ENCODE measurements at places on chromosomes 12 and 14.

DNA sequence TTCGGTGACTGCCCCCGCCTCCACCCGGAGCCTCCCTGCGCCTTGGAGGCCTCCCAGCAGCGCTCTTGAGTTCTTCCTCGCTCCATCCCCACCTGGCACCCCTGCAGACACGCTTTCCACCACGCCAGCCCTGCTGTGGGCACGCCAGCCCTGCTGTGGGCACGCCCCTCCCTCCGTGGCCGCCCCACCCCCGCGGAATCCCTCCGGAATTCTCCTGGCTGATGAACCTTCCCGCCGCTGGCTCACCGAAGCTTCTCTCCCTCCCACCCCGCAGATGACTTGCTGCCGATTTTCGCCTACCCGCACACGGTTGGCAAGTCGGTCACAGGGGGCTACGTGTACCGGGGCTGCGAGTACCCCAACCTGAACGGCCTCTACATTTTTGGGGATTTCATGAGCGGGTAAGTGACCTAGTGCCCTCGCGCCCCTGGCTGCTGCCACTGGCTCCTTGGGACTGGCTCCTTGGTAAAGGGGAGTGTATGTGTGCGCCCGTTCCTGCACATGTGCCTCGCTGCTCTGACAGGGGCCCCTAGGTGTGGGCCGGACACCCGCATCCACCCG lies 15.2 kb downstream of the HHIPL1 start:
- DNase-seq, result no peak

DNA sequence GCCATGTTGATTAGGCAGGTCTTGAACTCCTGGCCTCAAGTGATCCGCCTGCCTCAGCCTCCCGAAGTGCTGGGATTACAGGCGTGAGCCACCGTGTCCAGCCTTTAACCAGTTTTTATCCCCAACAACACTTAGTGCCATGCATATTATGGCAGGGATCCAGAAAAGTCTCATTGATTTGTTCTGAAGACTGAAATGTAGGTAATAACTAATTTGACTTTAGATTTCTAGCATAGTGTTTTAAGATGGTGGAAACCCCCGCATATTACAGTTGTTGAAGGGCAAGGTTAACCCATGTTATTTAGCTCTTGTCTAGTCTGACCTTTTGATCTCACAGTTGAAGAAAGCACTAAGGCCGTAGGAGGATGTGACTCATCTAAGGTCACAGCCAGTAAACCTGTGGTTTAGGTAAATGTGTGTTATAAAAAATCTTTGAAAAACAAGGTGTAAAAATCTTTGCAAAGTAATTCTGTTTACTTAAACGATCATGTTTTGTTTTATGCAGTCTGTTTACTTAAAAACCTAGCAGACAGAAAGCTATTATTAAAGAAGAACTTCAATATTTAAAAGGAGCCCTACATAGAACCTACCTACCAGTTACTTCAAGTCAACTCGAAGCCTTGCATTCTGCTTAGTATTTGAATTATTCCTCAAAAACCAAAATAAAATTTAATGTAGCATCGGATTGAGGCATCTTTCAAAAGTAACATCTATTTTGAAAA lies 24.8 kb downstream of the BICDL1 start:
- peak; percentile 9 for DNase-seq

DNA sequence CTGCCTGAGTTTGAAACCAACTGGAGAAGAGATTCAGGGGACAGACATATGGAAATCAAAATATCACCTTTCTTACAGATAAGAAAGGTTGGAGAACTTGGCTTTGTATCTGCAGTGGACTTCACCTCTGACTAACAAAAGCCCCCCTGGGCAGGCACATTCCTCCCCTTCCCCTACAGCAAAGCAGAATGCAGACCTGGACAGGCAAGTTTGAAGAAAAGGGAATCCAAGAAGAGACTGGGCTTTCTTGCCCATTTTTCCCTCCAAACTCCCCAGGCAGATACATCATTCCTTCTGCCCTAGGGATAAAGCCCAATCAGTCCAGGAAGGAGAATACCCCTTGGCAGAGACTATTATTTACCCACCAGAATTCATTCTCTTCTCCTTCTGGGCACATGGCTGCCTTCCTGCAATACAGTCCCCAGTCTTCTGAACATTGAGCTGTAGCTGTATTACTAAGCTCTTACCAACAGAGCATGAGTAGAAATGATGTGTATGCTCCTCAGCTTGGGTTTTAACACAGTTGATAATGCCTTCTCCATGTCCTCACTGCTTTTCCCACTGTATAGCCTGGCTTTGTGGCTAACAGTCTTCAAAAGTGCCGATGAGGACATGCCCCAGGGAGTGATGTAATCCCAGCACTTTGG lies 17.4 kb upstream of the NAP1L1 start:
- DNase-seq, result no peak

DNA sequence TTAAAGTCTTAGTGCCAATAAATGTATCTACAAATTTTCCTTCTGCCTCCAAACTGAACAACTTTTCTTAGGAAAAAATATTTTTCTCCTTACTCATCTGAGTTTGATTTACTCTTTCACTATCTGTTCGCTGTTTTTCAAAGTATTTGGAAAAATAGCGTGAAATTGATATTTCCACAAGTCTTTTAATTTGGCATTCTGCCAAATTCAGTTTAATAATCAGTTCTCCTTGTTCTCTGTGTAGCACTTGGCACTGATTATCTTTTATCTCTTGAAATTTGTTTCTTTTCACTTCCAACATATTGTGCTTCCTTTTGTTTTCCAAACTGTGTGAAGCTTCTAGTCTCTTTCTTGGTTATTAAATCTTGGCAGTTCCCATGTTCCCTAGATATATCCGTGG lies 559.8 kb downstream of the RPL10L start:
- DNase-seq, result no peak

GRCh38 chr14:98223106-98223505 lies 1048.9 kb downstream of the BCL11B start:
- DNase-seq, result no peak

- peak; percentile 74 for DNase-seq
Measured at GRCh38 chr14:76867516-76868453, 41.6 kb downstream of the LRRC74A start.

DNA sequence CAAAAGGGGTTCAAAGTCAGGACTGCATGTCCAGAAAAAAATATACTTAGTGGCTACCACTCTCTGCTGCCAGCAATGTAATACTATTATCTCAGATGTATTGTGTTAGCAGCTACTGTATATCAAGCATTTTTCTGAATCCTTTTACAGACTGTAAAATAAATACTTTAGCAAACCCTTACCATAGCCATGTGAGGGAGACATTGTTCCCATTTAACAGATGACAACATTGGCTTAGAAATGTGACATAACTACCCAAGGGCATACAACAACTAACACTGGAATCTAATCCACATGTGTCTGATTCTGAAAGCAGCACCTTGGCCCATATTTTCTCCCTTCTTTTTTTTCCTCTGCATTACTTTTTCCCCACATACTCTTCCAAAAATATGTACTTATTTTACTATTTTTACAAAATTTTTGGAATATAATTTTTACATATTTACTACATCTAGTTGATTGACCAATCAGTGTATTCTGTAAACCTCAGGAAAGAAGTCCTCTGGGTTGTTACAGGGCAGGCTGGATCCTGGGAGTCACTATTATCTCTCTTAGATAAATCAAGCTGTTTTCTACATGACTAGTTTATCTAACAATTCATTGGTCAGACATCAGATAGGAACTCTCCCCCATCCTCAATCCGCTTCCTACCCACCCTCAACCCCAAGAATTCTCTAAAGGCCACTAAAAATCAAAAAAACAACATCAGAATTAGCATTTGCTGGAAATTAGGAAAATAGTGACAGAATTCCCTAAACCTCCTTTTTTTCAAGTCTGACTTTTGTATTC lies 154.1 kb downstream of the BTG1 start:
- DNase-seq, result no peak

DNA sequence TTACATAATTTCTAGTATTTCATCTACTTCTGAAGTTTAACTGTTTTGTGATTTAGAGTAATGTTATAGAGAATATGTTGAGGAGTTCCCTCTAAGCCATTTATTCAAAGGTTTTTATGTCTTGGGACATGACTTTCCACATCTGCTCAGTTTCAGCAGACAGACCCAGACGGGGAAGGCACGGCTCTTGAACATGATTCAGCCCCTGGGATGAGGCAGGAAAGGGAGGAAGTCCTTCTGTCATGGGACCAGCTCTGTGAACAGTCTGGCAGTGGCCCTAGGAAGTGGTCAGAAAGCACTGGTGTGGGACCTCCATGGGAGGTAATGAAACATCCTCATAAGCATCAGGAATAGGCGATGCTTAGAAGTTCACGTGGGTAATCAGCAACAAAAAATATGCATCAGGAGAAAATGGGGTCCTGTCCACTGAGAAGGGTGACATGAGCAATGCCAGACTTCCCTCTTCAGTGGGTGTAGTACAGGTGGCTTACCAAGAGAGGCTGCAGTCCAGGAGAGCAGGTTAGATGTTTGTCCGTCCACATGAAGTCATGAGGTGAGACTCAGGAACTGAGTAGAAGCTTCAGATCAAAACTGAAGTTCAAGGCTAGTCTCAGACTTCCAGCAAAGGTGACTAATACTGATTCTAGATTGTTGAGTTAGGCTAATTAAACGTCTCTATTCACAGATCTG lies 248.5 kb downstream of the IPO8 start:
- no peak for DNase-seq

GRCh38 chr14:20413744-20414082 lies 412 bp upstream of the TEP1 start:
- no peak for DNase-seq

- no peak for DNase-seq
Measured at GRCh38 chr14:82438436-82438835, 904.8 kb upstream of the SEL1L start.

All from common myeloid progenitor, CD34-positive (primary cell).